ENCODE measurements at places on chromosomes 2 and 18.
A peak's percentile ranks its signal among the peaks of the same experiment; 100 is the strongest.

DNA sequence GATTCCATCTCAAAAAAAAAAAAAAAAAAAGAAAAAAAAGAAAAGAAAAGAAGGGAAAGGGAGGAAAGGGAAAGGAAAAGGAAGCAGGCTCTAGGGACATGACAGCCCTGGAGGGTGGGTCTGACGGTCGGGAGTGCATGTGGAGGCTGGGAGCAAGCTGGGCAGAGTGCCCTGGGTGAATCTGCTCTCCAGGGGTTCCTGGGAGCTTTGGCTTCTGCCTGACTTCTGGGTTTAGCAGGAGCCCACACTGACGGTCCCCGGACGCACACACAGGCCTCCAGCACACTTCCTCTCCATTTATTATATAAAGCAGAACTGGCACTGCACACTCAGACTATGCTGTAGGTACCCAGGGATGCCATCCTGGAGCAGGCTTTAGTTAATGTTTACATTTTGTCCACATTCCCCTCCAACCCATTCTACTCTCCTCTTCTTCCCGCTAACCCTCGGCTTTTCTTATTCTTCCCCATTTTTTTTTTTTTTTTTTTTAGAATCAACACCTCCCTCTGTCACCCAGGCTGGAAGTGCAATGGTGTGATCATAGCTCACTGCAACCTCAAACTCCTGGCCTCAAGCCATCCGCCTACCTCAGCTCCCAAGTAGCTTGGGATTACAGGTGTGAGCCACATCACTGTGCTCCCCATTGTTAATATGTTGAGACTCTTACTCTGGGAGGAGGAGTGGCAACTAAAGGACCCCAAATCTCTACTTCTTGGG, 151.1 kb upstream of the SLC1A4 start:
- DNase-seq = no peak

DNA sequence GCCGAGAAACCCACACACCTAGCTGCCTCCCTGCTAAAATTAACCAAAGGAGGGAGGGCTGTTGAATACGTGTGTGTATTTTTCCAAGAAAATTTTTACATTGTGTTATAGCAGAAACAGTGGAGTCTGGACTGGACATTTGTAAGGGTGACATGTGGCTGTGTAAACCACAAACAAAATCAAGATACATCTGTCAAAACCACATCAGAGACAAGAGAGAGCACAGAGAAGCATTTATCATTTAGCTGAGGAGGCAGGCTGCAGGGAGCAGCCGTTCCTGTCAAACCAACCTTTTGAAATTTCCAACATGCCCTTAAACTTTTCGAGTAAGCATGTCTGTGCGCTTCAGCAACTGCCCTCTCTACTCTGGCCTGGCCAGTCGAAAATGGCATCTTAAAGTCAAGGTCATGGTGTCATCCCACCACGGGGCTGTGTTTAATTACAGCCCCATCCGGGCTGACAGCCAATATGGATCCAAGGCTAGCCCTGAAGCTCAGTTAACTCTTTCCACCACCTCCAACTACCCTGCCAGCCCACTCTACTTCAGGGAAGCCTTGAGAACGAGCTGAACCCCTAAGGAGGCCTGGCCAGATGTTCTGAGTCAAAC, 8.4 kb downstream of the BCL11A start:
- no peak for DNase-seq

GRCh38 chr18:13871701-13872100, 43.6 kb downstream of the MC2R start:
- no peak for DNase-seq

GRCh38 chr2:62110415-62111025, 85.4 kb upstream of the B3GNT2 start:
- no peak for DNase-seq

GRCh38 chr2:160199053-160199452, 1.0 kb downstream of the ITGB6 start:
- DNase-seq = no peak

DNA sequence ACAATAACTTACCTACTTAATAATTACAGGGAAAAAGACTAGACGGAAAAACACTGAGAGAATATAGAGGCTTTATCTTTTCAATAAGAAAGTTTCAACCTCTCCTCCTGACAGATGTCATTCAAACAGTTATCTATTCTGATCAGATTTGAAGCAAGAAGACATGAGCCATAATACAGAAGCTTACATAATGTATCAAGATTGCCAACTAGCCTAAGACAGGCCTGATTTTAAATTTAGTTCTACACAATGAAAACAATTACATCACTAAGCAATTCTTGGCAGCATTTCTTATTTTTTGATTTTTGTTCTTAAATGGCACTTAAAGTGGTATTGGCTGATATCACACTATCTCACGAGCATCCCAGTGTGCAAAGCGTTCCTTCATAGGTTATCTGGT, 41.6 kb downstream of the GPR155 start:
- DNase-seq = peak; percentile 26

DNA sequence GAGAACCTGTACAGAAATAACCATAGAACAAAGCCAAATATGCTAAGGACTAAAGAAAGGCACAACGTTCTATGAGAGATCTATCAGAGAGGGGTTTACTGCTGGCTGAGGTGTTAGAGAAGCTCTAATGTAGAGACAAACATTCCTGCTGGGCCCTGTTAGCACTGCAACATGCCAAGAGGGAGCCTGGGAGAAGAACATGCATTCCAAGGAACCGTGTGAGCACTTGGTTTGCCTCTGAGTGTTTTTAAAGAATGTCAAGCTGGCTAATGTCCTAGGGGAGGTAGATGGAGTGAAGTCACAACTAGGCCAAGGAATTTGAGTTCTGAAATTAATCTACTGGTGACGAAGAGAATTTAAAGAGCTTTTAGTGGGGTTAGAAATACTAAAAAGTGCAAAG, 384.3 kb upstream of the LYPD1 start:
- DNase-seq = peak; percentile 28

DNA sequence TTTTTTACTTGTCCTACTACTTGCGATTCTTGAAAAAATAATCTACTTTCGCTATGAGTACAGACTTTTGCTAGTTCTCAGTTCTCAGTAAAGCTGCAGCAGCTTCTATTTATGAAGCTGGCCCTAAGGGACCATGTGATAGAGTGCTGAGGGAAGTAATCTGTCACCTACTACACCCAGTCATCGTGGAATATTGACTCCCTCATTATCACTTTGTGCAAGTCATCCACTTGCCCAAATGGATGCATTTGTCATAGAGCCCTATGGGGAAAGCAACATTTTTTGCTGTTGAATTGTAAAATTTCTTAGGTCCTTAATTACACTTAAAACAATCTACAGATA, 1919.8 kb downstream of the SUCLG1 start:
- DNase-seq = no peak

GRCh38 chr2:212299943-212300342, 238.7 kb downstream of the ERBB4 start:
- no peak for DNase-seq

- DNase-seq = no peak
Measured at GRCh38 chr2:200640176-200640575, 54.4 kb downstream of the AOX1 start.

GRCh38 chr2:164644036-164644700, 22.9 kb upstream of the GRB14 start:
- no peak for DNase-seq

GRCh38 chr18:33532978-33533377, 45.0 kb upstream of the ASXL3 start:
- no peak for DNase-seq

GRCh38 chr18:23220355-23220754, 85.1 kb downstream of the CABLES1 start:
- no peak for DNase-seq

GRCh38 chr2:45982096-45982495, 315.1 kb upstream of the EPAS1 start:
- no peak for DNase-seq

DNA sequence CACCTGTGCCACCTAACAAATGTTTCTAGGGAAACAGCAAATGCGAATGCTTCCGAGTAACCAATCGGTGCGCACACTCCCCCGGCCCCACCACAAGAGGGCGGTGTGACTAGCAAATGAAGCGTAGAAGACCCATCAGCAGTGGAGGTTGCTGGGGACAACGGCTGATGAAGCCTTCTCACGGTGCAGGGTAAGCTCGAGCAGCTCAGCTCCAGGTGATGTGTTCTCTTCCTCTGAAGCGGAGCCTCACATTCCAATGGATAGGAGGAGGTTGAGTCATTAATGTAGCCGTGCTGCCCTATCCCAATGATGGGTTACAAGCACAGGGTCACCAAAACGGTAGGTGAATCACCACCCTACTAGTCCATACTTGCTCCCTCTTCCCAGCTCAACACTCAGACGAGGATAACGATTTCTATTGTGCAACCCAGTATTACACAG, 127.6 kb upstream of the TWIST2 start:
- DNase-seq = peak; percentile 29

GRCh38 chr18:45749918-45750689, 26.1 kb downstream of the SLC14A1 start:
- DNase-seq = no peak

- DNase-seq = no peak
Measured at GRCh38 chr2:3679180-3679579, 21.2 kb downstream of the ALLC start.

GRCh38 chr2:237280229-237280628, 133.7 kb downstream of the COL6A3 start:
- peak; percentile 93 for DNase-seq

All from adipocyte (in vitro differentiated cells).